ENCODE measurements at places on chromosomes 2 and 18. TPM values are rescaled to one million over a fixed set of nuclear protein-coding genes. Genes with fewer than 3 reads are reported as not detected.

TSGA10 gene
- total RNA-seq, result 3.7 TPM

UBXN2A gene
- 11.5 TPM for total RNA-seq

SNORC gene
- total RNA-seq, result 1.3 TPM

IKZF2 gene
- total RNA-seq, result 4.2 TPM

TUBB8B gene
- total RNA-seq, result not detected

APCDD1 gene
- total RNA-seq, result not detected

PJVK gene
- total RNA-seq, result 0.91 TPM

PDE1A gene
- total RNA-seq, result not detected
